Fibroblast of skin of back (primary cell): ENCODE measurements at places on chromosomes 7 and 10.

GRCh38 chr7:28629216-28629842 lies 217.0 kb downstream of the CREB5 start:
- DNase-seq: peak; percentile 68

GRCh38 chr10:75106242-75106641 lies 5.2 kb upstream of the SAMD8 start:
- no peak for DNase-seq

- DNase-seq: no peak
Observed at GRCh38 chr7:44158873-44159631, 17.9 kb upstream of the MYL7 start.

DNA sequence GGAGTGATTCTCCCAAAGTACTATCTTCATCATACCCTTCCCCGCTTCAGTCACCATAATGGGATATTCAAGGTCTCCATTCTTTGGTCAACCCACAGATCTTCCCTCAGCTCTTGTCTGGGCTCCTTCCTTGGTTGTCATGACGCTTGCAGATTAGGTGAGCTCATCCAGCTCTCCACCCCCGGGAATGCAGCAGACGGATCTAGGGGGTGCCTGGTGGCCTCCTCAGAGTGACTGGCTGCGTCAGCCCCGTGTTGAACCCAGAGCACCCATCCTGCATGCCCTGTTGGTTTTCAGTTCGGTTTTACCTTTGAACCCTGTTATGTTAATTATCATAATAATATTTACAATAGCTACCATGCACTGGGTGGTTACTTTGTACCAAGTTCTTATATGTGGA lies 6.4 kb downstream of the NEURL1 start:
- DNase-seq: no peak

GRCh38 chr10:26829810-26830515 lies 30.8 kb downstream of the ABI1 start:
- DNase-seq: no peak
